ENCODE measurements at places on chromosomes 4 and X.

- peak; percentile 31 for DNase-seq
Observed at GRCh38 chrX:7269991-7270390, 122.0 kb upstream of the PUDP start.

DNA sequence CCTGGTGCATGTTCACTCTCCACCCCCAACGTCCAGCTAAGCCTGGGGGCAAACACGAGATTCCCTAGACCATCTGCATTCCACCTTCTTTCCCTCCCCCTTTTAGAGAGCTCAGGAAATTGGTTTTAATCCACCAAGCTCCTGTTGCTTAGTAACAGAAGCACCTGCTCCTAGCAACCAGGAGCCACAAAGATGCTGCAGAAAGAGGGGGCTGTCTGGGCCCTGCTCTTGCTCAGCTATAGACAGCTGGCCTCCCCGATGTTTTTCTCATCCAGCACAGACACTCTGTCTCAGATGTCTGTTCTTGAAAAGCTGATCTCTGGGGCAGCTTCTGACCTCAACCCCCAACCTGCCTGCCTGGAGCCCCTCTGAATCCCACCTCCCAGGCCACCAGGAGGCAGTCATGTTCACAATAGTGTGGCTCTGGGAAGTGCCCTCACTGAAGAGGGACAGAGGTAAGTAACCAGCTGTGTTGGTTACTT, 71.5 kb downstream of the SLC16A2 start:
- no peak for DNase-seq

DNA sequence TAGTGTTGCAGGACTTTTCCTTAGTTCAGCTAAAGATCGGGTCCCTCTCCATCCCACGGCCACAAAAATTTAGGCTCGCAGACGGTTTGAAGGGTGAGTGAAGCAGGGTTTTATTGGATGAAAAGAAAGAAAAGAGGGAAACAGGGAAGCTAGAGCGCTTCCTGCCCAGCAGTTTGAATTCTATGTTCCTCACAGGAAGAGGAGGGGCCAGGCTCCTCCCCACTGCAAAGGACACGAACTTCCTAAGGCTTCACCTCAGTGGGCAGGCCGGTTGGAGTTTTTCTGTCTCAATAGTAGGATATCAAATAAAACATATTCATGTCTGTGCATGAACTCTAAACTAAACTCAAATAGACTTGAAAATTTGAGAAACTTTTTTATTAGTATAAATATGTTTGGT, 27.4 kb downstream of the DAPP1 start:
- no peak for DNase-seq

DNA sequence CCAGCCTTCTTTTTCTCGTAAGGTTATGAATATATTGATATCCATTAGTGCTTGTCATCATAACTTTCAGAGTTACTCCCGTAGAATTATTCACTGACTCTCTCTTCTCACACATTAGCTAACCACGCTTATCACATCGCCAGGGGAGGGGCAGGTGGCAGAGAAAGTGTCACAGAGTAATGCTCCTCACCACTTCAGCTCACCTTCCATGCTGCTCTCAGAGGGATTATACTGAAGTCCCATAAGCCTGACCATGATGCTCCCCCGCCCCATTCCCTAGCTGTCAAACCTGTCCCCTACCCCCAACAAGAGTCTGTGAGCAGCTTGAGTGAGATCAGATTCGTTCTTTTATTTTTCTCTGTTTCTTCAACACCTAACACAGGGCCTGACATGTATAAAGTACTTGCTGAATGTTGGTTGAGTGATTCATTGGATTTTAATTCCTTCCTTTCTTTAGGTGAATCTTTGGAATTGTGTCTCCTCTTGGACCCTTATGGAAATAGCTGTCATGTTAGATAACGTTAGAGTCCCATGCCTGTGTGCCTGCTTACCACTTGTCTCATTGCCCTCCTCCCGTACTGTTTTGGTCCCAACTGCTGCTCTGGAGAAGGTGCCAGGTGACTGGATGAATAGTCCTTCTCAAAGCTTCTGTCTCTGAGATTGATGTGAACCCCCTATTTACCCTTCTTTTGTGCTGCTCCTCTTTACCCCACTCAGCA, 55.1 kb downstream of the RS1 start:
- no peak for DNase-seq

DNA sequence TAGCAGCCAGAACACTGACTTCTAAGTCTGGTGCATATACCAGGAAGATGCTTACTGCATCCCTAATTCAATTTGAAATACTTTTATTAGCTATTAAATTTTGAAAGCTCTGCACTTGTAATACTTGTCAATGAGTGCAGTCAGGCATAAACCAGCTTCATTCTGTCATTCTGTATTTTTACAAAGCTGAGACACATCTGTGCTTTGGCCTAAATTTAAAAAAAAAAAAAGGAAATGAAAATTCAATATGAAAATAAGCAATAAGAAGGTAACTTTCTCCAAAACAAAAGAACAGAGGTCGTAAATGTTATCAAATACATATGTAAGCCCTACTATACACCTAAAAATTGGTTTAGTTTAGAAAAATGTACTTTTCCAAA, 7.0 kb downstream of the SMIM14 start:
- no peak for DNase-seq

DNA sequence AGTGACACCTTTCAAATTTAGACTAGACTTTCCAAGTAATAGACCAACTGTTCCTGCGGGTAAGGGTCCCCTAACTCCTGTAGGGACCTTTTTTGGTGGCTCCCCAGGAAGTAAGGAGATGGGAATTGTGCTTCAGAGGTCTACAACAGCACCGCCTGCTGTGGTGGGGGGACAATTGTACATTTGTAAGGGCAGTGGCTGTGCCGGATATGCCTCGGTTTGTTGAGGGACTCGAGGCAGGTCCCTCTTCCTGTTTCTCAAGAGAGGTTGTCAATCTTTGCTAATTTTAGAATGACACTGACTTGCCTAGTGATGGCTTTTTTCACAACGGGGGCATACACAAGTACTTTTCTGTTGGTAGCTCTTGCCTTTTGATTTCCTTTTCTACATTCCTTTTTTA, 15.5 kb upstream of the HSD17B11 start:
- no peak for DNase-seq

- DNase-seq, result peak; percentile 17
Observed at GRCh38 chr4:16969696-16970135, 71.3 kb upstream of the LDB2 start.

GRCh38 chrX:9770319-9770718, 4.7 kb upstream of the GPR143 start:
- DNase-seq, result no peak

GRCh38 chrX:45743906-45744625, 543.4 kb upstream of the DIPK2B start:
- DNase-seq, result no peak

GRCh38 chr4:55993994-55994663, 45.4 kb downstream of the CEP135 start:
- DNase-seq, result no peak

DNA sequence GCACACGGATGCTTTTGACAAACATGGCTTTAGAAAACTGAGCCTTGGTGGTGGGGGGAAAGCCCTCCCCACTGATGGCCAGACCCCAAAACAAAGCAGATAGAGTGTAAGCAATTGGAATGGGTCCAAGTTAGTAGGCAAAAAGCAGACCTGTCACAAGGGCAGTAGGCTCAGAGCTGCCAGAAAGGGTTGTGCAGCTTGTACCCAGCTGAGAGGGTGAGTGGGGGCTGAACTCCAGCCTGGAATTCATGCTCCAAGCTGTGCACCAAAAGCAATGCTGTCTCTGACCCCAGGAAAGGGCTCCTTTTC, 101.1 kb upstream of the TEX13D start:
- DNase-seq, result no peak

GRCh38 chrX:136577552-136577951, 45.5 kb downstream of the VGLL1 start:
- peak; percentile 37 for DNase-seq

GRCh38 chrX:154717824-154718223, 33.1 kb downstream of the GAB3 start:
- DNase-seq, result no peak

DNA sequence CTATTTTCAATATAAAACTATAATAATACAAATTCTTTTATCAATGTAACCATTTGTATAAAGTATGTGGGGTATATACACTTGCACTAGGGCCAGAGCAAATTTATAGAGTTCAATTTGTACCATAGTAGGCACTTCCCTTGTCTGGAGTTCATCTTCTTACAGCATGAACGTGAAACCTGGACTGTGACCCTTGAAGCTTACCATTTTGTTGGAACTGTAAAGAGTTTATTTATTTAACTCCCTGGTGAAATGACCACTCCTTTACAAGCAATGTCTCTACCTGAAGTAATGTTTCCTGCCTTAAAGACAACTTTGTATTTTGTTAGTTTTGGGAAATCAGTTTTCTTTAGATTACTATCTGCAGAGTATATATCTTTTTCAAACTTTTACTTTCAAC, 188.2 kb downstream of the ARAP2 start:
- DNase-seq, result no peak

DNA sequence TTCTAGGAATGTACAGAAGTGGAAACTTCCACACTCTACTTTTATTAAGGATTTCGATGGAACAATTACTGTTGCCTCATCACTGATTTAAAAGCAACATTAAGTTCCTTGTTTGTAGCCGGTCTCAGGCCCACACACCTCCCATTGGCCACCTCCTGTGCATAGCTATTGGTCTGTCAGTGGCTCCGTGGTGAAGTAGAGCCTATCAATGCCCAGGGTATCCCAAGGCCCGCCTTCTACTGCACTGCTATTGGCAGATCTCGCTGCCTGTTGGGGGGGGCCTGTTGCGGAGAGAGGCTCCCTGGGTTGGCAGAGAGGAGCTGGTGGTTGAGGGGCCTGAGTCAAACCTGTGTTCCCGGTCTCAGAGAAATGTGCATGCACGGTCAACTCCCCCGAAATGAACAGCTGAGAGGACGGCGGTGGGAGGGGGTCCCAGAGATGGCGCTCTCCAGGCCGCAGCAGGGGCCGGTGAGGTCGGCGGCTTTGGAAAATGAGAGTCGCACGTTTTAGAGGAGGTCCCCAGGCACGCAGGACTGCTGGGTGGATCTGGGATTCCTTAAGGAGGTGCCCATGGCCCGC, 4.9 kb upstream of the ARAF start:
- DNase-seq, result peak; percentile 89

DNA sequence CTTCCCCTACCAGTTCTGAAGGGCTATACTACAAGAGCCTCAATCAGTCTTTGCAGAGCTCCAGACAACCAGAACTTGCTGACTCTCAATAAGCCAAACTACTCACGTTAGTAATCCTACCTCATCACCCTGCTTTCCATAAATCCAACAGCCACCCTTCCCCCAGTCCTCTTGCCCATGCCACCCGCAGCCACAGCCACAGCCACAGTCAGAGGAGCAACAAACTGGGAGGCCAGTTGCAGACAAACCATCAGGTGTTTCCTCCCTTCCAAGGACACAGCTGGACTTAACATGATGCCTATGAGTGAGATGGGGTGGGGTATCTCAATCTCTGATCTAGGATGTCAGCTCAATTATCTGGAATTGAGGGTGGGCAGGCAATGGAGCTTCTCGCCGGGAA, 1.0 kb downstream of the GABRA3 start:
- DNase-seq, result no peak

DNA sequence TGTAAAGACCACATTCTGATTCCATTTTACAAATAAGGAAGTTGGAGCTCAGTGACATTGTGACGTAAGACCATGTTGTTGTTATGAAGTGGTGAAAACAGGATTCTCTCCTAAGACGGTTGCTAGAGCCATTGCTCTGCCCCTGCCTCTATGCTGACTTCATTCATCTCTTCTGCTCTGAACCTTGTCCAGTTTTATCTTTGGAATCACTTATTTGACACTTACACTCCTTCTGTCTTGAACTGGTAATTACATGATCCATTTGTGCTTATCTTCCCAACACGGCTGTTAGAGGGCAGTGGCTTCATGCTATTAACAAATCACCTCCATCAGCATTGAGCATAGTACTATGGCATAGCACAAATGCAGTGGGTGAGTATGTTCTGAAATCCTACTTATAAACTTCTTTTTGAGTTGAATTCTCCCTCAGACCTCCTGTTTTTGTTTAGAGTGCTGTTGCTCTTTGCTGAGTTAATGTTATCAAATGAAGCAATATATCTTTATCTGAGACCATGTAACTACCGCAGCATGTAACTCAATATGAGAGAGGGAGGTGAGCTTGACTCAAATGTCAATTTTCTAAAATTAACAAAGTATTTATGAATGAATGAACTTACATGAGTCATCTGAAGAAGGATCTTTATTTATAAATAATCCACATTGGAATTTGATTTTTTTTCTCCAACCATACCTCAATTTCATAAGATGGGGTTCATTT, 177.8 kb downstream of the RASL11B start:
- no peak for DNase-seq

GRCh38 chr4:104749062-104749461, 254.4 kb upstream of the CXXC4 start:
- no peak for DNase-seq

DNA sequence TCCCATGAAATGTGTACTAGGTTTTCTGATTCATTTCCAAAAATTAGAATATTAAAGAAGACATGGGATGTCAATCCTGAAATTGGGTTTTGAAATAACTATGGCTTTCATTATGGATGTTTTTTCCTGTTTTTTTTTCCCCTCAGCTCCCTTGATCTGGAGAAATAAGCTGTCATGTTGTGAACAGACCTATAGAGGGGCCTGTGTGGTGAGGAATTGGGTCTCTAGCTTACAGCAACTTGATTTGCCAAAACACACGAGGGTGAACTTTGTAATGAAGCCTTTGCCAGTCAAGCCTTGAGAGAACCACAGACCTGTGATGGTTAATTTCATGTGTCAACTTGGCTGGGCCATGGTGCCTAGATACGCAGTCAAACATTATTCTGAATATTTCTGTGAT, 2413.6 kb downstream of the PCDH7 start:
- DNase-seq, result no peak

DNA sequence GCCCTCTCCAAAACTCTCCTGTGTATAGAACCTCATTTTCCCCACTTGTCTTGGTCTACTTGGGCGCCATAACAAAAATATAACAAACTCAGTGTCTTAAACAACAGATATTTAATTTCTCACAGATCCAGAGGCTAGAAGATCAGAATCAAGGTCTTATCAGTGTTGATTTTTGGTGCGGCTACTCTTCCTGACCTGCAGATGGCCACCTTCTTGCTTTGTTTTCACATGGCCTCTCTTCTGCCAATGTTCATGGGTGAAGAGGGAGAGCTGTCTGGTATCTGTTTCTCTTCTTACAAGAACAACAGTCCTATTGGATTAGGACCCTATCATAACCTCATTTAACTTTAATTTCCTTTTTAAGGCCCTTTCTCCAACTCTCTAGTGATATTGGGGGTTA, 177.3 kb downstream of the PABPC4L start:
- no peak for DNase-seq

DNA sequence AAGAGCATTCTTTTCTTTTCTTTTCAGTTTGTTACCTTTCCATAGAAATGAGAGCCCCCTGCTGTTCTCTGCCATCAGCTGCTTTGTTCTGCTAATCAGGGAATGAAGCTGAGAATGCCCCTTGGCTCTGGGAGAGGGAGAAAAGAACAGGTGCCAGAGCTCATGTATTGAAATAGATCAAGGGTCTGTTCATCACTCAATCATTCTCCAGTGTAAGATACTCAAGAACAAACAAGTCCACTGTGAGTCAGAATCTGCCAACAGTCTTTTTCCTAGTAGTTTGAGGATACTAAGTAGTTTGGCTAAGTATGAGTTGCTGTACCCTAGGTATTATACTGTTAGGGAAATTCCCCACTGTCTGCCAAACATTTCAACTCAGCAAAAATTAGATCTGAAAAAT, 144.3 kb downstream of the RTL3 start:
- no peak for DNase-seq

- no peak for DNase-seq
Observed at GRCh38 chr4:167854881-167855280, 237.5 kb upstream of the ANXA10 start.

Measured in GM03348 (cell line).